ENCODE measurements at places on chromosomes 12 and 14. TPM values are rescaled to one million over a fixed set of nuclear protein-coding genes. Genes with fewer than 3 reads are reported as not detected.

CIDEB gene
- 1.3 TPM for total RNA-seq

TAS2R7 gene
- not detected for total RNA-seq

MIP gene
- 0.98 TPM for total RNA-seq

RABGGTA gene
- total RNA-seq, result 33.7 TPM

OR4E2 gene
- total RNA-seq, result not detected

ASCL1 gene
- not detected for total RNA-seq

TNFAIP2 gene
- total RNA-seq, result 138 TPM

ANO2 gene
- not detected for total RNA-seq

SAV1 gene
- 15.6 TPM for total RNA-seq

HVCN1 gene
- total RNA-seq, result 2.3 TPM

KLHL42 gene
- 17.7 TPM for total RNA-seq

NYNRIN gene
- total RNA-seq, result 6.7 TPM

NABP2 gene
- 30.0 TPM for total RNA-seq

Data from mesangial cell (primary cell).